ENCODE measurements at places on chromosomes 7 and 10.

DNA sequence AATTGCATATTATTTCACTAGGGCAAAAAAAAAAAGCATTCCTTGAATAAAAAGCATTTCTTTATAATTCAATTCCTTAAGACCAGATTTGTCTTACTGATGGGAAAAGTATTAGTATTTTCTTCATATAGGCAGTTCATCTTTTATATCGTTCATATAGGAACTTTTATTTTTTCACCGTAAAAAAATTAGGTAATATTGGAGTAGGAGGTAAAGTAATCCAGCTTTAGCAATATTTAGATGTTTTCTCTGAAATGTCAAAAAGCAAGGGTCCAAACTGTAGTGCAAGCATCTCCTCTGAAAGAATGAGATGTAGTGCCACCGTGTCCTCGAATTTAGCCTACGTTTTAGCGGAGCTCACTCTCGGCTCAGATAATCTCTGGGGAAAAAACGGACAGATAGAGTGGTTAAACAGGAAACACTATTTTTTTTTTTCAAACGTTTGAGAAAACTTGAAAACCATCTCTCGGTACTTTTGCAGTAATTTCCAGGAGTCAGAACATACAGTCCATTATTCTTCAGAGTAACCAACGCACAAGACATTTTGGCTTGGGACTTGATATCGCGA, 5.5 kb upstream of the SPAG6 start:
- no peak for DNase-seq

DNA sequence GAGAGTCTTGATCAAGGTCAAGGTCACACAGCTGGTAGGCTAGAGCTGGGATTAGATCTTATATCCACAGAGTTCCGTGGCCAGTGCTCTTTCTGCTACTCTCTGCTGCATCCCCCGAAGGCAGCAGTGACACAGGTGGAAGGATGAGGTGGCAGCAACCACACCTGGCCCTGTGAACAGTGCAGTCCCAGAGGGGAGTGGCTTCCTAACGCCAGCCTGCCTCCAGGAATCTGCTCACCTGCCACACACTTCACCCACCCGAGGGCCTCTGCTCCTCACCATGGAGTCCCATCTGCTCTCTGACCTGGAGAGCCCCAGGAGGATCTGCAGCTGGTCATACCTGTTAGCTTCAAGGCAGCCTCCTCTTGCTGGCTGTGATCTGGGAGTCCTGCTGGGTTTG, 484.2 kb downstream of the PLXNA4 start:
- no peak for DNase-seq

DNA sequence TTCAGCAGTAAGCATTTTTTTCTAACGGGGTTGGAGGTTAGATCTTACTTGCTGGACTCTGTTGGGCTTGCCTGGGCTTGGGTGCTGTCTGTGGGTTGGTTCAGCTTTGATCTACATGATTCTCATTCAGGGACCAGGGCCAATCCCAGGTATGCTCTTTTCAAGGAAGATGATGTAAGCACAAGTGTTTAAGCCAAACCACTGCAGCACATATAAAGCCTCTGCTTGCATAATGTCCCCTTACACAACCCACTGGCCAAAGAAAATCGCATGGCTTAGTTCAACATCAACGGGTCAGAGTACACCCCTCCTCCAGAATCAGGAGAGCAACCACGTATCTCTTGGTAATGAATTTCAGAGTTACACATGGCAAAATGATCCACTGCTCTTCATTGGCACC, 83.9 kb downstream of the DNAJB9 start:
- no peak for DNase-seq

DNA sequence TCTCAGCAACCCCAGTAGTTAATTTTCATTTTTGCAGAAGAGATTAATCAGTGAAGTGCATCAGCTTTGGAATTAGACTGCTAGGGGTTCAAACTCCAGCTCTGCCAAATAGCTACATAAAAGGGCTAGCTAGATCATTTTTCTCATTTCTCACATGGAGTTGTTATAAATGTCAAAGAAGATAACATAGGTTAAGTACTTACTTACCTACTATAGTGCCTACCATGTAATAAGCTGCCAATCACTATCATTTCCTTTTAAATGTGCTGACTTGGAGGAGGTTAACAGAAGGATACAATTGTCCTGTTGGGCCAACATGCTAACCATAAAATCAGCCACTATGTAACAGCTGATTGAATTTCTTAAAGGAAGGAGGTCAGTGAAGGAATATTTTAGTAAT, 40.7 kb downstream of the KDM7A start:
- no peak for DNase-seq

- peak; percentile 85 for DNase-seq
Observed at GRCh38 chr10:100739517-100740368, 5.6 kb upstream of the PAX2 start.

DNA sequence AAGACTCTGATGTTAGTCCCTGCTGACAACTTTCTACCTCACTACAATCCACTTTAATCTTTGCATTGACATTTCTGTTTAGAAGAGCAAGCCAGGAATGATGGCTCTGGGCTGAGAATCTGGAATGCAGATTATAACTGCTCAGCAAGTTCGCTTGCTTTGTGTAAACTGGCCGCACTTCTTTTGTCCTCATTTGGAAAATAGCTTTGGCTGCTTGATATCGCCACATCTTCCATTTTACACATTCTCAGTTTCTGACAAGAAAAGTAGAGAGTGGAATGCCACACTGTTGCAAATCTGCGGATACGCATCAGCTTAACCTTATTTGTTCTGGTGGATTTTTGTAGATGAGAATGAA, 429.8 kb downstream of the KCNMA1 start:
- DNase-seq = no peak

- no peak for DNase-seq
Observed at GRCh38 chr7:16278167-16278787, 143.1 kb downstream of the CRPPA start.

DNA sequence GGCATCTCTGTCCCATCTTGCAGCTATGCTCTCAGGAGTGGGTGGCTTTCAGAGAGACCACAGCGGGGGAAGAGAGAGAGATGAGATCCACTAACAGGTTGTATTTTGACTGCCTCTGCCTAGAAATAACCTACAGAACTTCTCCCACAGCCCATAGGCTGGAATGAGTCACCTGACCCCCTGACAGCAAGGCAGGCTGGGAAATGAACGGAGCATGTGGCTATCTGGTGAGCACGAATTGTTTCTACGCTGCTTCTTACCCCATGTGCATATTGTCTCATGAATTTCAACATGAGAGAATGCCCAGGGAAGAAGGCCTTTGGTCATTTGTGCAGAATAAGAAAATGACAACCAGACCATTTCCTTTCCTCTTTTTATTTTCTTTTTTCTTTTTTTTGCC, 151.3 kb downstream of the SNX10 start:
- no peak for DNase-seq

DNA sequence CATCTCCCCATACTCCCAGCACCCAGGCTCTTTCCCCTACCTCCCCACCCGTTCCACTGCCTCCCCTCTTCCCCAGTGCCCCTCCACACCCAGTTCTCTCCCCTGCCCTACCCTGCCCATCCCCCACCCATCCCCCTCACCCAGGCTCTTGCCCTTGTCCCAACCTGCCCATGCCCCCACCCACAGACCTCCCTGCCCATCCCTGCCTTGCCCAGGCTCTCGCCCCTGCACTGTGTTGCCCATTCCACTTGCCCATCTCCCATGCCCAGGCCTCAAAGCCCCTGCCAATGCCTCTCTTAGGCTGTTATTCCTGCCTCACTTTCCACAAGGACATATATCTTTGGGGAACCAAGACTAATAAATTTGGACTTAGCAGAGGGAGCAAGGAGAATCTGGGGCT, 262.6 kb upstream of the CXCL12 start:
- DNase-seq = no peak

- no peak for DNase-seq
Observed at GRCh38 chr10:51308116-51308515, 233.8 kb downstream of the PRKG1 start.

DNA sequence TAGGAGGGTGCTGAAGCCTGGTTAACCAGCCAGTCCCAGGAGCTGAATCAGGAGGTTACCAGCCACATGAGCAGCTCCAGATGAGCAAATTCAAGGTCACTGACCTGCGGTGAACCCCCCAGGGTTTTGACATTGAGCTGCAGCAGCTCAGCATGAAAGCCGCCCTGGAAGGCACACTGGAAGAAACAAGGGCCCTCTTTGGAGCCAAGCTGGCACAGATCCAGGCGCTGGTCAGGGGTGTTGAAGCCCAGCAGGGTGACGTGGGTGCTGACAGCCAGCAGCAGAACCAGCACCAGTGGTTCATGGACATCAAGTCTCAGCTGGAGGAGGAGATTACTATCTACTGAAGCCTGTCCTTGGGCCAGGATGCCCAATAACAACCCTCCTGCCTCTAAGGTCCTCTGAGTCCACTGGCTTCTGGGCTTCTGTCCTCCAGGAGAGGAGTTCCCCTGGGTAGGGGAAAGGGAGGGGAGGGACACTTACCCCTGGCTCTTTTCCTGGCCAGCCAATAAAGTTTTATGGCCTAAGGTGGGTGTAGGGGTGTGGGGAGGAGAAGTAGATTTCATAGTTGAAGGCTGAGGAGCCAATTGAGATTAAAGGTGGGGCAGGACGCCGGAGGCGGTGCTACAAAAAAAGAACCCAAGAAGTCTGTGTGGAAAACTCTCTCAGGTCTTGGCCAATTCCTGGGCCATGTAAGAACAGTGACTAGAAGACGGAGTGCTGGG, 29.4 kb upstream of the ATOH7 start:
- no peak for DNase-seq

- DNase-seq = no peak
Observed at GRCh38 chr7:155648752-155649339, 4.4 kb downstream of the RBM33 start.

GRCh38 chr7:94351703-94352102, 43.0 kb upstream of the COL1A2 start:
- DNase-seq = no peak

- DNase-seq = no peak
Observed at GRCh38 chr10:38730076-38730475, 635.9 kb downstream of the ZNF37A start.

DNA sequence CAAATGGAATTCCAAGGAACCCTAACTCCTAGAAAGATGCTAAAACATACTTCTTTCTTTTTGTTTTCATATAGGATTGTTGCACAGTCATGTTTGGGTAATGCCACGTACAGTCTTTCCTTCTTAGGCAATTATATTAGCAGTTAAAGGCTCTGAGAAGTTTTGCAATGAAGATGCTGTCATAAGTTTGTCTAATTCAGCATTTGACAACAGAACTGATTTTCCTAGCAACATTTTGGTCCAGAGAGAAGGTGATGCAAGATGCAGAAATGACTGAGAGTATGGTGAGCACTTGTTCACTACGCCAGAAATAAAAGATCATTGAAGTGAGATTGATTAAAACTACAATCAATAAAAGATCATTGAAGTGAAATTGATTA, 184.0 kb upstream of the PLXNA4 start:
- DNase-seq = no peak

- DNase-seq = no peak
Observed at GRCh38 chr7:123500878-123501489, 33.4 kb downstream of the IQUB start.

- no peak for DNase-seq
Observed at GRCh38 chr10:70403483-70404035, 386 bp upstream of the EIF4EBP2 start.

Measured in right kidney (tissue), 9 donors.